ENCODE measurements at places on chromosomes 7 and 10. TPM values are rescaled to one million over a fixed set of nuclear protein-coding genes. Genes with fewer than 3 reads are reported as not detected.

The CHAT gene
- not detected for total RNA-seq

The SPDYE18 gene
- 0.60 TPM for total RNA-seq

The TRDMT1 gene
- total RNA-seq: 17.2 TPM

The DDX21 gene
- total RNA-seq: 81.6 TPM

The ASB10 gene
- not detected for total RNA-seq

The SUGCT gene
- not detected for total RNA-seq

The RASSF4 gene
- total RNA-seq: 0.52 TPM

The PANK1 gene
- total RNA-seq: 6.4 TPM

DNA sequence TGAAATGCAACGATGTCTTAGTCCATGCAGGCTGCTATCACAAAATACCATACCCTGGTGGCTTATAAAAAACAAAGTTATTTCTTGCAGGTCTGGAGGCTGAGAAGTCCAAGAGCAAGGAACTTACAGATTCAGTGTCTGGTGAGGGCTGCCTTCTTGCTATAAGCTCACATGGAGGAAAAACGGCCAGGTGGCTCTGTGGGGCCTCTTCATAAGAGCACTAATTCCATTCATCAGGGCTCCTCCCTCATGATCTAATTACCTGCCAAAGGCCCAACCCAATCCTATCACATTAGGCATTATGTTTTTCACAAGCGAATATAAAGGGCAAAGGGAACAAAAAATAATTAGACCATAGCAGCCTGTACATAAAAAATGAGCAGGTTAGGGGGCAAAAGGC is 35.4 kb downstream of the PAPSS2 start:
- H3K4me1 ChIP-seq: no peaks in the 10 kb centered on the region
- no peak for DNase-seq
- H3K27me3 ChIP-seq: peaks cover 19% of the 10 kb centered on the region
- H3K27ac ChIP-seq: no peak overlapping the region

GRCh38 chr7:151137076-151137675 is 30.3 kb downstream of the GBX1 start:
- no peak for DNase-seq
- H3K4me3 ChIP-seq: no peak overlapping the region
- no peak overlapping the region for H3K27ac ChIP-seq
- H3K4me1 ChIP-seq: no peaks in the 10 kb centered on the region

GRCh38 chr10:25600651-25601050 is 333.4 kb upstream of the MYO3A start:
- no peaks in the 10 kb centered on the region for H3K4me1 ChIP-seq
- H3K27ac ChIP-seq: no peak overlapping the region
- no peaks in the 10 kb centered on the region for H3K27me3 ChIP-seq
- H3K36me3 ChIP-seq: no peaks in the 10 kb centered on the region
- DNase-seq: no peak
- no peak overlapping the region for H3K4me3 ChIP-seq

DNA sequence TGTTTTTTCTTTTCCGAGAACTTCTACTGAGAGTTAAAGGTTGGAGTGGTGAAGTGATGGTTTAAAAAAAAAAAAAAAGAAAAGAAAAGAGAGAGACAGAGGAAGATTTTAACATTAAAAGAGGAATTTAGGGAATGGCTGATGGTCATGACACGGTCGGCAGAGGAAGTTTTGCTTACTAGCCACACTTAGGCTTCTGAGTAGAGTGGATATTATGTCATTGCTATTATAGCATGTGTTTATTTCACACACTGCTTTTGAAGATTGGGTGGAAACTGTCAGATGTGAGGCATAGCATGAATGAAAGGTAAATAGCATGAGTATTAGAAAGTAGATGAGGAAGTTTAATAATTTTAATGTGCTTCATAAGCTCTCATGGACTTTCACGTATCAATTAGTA is 2.5 kb downstream of the KAT6B start:
- no peak for DNase-seq
- H3K27ac ChIP-seq: no peak overlapping the region
- no peaks in the 10 kb centered on the region for H3K27me3 ChIP-seq

- H3K4me1 ChIP-seq: no peaks in the 10 kb centered on the region
- H3K27ac ChIP-seq: no peak overlapping the region
- no peaks in the 10 kb centered on the region for H3K36me3 ChIP-seq
- H3K27me3 ChIP-seq: no peaks in the 10 kb centered on the region
- DNase-seq: no peak
- H3K4me3 ChIP-seq: no peak overlapping the region
Measured at GRCh38 chr7:110281362-110281761, 809.6 kb upstream of the LRRN3 start.

DNA sequence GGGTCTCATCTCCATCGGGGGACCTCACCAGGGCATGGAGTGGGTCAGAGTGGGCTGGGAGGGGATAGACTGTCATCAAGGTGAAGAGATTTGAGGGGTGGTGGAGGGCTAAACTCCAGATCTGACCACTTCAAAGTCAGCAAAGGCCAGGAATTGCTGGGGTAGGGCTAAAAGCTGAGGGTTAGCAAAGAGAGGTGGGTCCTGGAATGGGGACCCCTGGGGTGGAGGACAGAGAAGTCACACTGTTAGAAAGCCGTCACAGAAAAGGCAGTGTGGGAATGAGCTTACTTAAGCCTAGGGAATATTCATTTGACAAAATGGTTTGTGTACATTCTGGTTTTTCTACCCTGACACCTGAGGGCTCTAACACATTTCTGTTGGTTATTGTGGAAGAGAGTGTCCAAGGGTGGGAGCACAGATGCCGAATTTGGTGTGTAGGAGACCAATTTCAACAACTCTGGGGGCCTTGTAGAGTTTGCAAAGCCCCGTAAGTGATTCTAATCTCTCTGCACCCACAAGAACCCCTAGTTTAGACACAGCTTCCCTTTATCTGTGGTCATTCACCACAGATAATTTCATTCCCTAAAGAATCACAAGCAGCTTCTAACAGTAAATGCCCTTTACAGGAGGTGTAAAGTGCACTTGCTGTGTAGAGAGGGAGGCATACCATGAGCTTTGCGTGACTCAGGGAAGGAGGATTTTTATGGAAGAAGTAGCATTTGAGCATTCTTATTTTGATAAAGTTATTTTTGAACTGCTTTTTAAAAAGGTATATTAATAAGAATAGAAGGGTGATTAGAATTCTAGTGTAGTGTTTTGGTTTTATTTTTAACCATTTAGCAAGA is 6.4 kb downstream of the FBH1 start:
- no peak for DNase-seq
- peaks cover 54% of the 10 kb centered on the region for H3K4me1 ChIP-seq
- peak overlapping the region; percentile 89 for H3K27ac ChIP-seq
- H3K27me3 ChIP-seq: no peaks in the 10 kb centered on the region

DNA sequence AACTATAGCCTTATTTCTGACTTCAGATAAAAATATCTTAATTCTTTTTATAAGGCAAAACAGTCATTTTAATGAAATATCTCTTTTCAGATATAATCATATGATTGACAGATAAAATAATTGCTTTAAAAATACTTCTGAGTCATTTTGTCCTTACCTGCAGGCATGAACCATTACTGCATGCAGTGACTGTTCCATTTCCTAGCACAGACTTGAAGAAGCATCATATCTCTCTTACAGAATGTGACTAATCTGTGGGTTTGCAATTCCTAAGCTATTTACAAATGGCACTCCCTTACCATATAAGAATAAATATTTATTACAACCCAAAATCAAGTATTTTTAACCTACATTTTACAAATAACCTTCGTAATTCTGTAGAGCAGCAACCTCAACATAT is 120.7 kb downstream of the SRPK2 start:
- peak overlapping the region; percentile 75 for H3K4me3 ChIP-seq
- no peak for DNase-seq
- H3K36me3 ChIP-seq: peaks cover 3% of the 10 kb centered on the region
- H3K4me1 ChIP-seq: peaks cover 39% of the 10 kb centered on the region

DNA sequence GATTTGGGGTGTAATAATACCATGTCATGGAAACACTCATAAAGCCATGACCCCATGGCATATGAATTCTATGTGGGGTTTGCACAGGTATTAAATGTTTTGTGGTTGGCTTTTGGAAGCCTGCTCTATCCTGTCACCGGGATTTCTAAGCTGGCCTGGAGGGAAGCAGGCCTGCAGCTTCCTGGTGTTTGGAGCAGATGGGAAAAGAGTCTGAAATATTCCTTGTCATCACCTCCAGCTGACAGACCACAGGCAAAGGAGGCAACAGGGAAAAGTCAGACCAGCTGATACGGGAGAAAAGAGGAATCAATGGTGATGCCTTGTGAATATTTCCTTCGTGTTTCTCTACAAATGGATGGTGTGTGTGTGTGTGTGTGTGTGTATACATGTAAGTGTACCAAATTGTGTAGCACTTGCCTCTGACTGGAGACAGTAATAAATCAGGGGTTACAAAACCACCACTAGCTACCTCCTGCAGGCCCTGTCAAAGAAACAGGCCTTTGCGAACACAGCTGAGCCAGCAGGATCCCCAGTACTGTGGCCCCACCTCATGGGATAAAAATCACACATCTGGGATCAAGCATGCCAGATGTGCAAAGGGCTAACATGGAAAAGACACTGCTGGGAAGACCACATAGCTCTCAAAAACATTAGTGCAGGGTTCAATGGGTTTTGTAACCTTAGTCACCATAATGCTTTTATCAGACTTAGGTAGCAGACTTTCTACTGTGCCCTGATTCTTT is 120.8 kb upstream of the HPS1 start:
- no peaks in the 10 kb centered on the region for H3K4me1 ChIP-seq
- DNase-seq: no peak
- H3K27me3 ChIP-seq: peaks cover 1% of the 10 kb centered on the region
- H3K36me3 ChIP-seq: no peaks in the 10 kb centered on the region

DNA sequence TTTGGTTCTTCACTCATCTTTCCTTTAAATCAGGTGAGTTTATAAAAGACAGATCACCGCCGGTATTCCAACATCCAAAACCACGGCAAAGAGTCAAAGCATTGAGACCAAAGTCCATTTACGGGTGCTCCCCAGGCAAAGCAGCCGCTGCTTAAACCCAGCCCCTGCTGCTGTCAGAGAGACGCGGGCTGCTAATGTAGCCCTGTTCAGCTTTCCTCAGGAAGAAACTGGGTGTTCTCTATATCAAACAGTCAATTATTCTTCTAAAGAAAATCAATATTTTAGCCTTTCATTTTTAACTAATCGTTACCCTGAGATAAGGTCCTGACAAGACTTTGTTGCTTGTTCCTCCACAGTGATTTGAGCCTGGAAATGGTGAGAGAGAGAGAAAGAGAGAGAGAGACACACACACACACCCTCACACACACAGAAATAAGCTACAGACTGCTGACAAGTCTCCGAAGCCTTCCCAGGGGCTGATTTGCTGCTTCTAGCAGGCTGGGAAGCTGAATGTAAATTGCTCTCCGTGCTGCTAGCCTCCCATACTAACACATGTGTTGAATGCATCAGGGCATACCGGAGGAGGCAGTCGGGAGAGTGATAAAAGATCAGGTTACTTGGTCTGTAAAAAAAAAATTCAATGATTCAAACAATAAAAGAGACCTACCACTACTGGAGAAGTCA is 183.0 kb upstream of the ANK3 start:
- H3K27me3 ChIP-seq: no peaks in the 10 kb centered on the region
- H3K27ac ChIP-seq: peak overlapping the region; percentile 91
- peak overlapping the region; percentile 80 for H3K4me3 ChIP-seq
- peaks cover 33% of the 10 kb centered on the region for H3K36me3 ChIP-seq
- peaks cover 68% of the 10 kb centered on the region for H3K4me1 ChIP-seq

DNA sequence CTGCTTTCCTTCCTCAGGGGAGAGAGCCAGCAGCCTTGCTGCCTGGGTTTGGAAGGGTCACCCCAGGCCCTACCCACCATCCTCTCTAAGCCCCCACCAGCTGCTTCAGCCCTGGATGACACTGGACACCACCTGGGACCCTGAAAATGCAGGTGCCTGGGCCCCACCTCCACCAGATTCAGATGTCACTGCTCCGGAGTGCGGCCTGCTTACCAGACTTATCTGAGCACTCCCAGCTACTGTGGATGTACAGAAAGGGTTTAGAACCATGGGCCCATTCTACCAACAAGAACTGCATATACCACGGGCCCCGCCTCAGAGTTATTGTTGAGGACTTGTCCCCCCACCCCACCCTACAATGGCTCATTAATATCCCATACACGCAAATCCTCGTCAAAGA is 172.3 kb downstream of the PTPRN2 start:
- H3K27me3 ChIP-seq: no peaks in the 10 kb centered on the region
- H3K4me3 ChIP-seq: no peak overlapping the region
- H3K4me1 ChIP-seq: no peaks in the 10 kb centered on the region
- DNase-seq: no peak

DNA sequence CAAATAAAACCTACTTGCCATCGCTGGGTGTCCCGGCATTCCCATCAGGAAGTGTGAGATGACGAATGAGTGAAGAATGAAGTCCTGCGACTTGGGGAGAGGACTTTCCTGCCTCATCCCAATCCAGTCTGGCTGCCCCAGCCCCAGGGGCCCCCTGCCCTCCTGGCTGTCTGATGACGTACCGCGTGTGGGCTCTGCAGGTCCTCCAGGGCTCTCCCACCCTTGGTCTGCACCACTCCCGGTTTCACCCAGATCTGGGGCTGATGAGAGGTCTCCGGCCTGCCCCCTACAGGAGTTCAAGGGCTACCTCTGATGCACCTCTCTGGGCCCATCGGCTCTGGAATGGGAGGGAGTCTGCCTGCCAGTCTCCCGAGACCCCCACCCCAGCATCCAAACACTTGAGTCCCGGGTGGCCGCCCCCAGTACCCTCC is 9.8 kb downstream of the ATP6V1F start:
- H3K4me1 ChIP-seq: peaks cover 11% of the 10 kb centered on the region
- H3K4me3 ChIP-seq: no peak overlapping the region
- H3K27ac ChIP-seq: no peak overlapping the region
- H3K27me3 ChIP-seq: peaks cover 12% of the 10 kb centered on the region
- H3K36me3 ChIP-seq: no peaks in the 10 kb centered on the region

DNA sequence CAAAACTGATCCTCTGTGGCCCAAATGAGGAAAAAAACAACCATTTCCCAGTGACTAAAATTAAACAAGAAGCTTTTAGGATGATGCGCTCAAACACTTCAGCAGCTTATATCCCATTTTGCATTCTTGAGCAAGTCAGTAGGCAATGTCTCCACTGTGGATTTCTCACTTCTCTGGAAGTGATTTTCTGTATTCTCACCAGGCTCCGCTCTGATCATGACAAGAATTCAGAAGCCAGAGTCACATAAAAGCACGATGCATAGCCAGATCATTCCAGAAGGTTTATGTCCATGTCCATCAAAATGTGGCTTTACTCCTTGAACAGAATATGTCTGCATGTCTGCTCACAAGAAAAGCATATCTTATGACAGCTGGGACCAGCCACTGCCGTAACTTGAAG is 481.4 kb downstream of the ADRA2A start:
- DNase-seq: no peak
- no peaks in the 10 kb centered on the region for H3K27me3 ChIP-seq
- no peaks in the 10 kb centered on the region for H3K4me1 ChIP-seq
- H3K36me3 ChIP-seq: no peaks in the 10 kb centered on the region

DNA sequence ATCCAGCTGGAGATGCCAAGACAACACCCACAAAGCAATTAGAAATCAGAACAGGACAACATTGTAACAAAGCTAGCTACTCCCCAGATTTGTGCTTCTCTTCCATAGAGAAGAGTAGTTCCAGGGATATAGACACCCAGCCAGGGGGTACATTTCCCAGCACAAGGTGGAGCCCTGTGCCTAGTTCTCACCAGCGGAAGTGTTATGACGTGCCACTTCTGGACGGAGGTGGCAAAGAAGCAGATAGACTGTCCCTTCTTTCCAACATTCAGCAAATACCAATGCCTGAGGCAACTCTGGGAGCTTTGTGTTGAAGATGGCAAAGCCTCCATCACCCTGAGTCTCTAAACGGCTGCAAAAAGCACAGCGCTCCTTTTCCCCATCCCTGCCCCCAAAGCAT is 23.4 kb upstream of the GSAP start:
- peaks cover 5% of the 10 kb centered on the region for H3K27me3 ChIP-seq
- H3K36me3 ChIP-seq: no peaks in the 10 kb centered on the region
- no peak for DNase-seq
- no peak overlapping the region for H3K4me3 ChIP-seq

Data from activated CD4-positive, alpha-beta T cell treated with anti-CD3 and anti-CD28 coated beads, Interleukin-2, amount 10 ng/mL, durations not matched to agents 7 days and 5 days (primary cell).